Stimulated activated naive CD4-positive, alpha-beta T cell treated with Interleukin-2 at 50 U/mL for 16 hours (primary cell): ENCODE measurements at places on chromosomes 16 and 17.
A peak's percentile ranks its signal among the peaks of the same experiment; 100 is the strongest.

DNA sequence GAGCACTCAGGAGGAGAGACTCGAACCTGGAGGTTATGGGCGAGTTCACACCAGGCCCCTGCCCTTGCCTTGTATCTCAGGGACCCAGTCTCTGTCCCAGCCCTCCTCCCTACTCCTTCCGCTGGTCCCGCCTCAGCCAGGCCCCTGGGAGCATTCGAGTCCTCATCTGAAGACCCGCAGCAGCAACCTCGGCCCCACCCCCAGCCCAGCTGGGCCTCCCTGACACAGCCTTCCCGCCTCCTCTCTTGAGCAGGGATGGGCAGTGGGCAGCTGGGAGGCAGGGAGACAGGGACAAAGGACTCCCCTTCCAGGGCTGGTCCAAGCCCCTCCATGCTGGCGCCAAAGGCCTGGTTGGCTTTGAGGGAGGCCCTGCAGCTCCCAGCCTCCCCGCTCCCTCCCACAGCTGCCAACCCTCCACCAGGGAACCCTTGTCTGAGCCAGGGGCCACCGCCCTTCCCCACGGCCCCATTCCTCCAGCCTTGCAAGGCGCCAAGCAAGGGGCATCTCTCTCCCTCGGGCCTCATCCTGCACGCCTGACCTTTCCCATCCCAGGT is 15.4 kb upstream of the ZC3H18 start:
- no peak for DNase-seq

DNA sequence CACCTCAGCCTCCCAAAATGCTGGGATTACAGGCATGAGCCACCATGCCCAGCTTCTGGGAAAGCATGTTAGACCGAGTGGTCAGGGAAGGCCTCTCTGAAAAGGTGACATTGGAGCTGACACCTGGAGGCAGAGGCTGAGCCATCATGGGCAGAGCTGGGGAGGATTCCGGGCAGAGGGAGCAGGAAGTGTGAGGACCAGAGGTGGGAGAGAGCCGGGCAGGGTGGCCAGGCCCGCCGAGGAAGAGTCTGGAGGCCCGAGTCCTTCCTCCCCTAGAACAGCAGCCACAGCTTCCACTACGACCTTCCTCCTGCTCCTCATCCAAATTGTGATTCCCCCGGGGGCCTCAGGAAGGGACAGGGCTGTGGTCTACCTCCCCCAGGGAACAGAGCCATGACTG is 74.7 kb downstream of the COG7 start:
- no peak for DNase-seq

GRCh38 chr17:28487881-28488532 is 14.6 kb downstream of the SLC13A2 start:
- no peak for DNase-seq

DNA sequence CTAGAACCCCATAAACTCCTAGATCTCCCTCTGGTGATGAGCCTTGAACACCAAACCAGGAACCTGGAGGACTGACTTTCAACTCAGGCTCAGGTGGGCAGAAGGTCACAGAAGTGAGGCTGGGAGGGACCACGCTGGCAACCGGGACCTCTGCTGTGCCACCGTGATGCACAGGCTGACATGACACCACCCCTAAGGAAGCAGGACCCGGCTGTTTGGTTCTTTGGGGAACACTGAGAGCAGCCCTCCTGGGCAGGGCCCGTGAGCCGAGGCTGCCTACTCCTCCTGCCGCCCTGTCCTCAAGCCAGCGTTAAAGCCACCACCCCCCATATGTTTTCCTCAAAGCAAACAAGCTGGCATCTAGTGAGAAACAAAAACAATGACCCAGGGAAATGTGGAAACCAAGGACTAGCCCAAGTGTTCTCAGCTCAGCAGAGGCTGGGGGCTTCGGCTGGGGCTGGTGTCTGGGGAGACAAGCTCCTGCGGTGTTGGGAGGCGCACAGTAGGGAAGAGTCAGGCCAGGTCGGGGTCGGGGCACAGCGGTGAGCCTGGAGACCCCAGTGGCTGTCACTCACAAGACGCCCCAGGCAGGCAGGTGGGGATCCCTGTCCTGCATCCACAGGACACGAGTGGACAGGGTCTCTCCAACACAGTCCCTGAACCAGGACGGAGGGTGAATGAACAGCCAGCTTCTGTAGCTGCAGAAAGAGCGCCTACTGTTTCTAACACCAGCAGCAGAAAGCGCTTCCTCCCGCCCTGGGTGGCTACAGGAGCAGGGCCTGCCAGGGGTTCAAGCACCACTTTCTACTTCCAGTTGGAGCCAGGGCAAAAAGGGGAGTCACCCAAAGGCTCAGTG is 1.7 kb downstream of the SMIM5 start:
- no peak for DNase-seq

DNA sequence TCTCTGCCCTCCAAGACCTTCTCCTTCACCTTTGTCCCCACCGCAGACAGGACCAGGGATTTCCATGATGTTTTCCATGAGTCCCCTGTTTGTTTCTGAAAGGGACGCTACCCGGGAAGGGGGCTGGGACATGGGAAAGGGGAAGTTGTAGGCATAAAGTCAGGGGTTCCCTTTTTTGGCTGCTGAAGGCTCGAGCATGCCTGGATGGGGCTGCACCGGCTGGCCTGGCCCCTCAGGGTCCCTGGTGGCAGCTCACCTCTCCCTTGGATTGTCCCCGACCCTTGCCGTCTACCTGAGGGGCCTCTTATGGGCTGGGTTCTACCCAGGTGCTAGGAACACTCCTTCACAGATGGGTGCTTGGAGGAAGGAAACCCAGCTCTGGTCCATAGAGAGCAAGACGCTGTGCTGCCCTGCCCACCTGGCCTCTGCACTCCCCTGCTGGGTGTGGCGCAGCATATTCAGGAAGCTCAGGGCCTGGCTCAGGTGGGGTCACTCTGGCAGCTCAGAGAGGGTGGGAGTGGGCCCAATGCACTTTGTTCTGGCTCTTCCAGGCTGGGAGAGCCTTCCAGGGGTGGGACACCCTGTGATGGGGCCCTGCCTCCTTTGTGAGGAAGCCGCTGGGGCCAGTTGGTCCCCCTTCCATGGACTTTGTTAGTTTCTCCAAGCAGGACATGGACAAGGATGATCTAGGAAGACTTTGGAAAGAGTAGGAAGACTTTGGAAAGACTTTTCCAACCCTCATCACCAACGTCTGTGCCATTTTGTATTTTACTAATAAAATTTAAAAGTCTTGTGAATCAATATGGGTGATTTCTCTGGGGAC is 12.2 kb downstream of the CX3CL1 start:
- no peak for DNase-seq

- no peak for DNase-seq
Measured at GRCh38 chr16:4767872-4768548, 1.0 kb upstream of the ZNF500 start.

DNA sequence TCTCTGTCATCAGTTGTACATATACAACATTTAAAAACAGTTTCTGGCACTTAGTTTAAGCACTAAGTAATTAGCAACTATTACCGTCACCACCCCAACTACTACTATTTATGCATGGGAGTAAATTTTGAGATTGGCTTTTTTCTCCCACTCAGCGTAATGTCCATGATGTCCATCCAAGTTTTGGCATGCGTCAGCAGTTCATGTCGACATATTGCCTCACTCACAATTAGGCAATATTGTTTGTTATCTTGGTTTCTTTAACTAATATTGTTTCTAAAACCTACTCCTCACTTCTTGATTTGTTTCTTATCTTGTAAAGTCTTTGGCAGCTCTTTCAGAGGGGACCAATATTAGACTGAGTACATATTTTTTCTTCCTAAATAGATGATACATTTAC is 131.3 kb downstream of the KCNJ18 start:
- DNase-seq, result no peak

GRCh38 chr16:89417352-89417751 is 73.0 kb downstream of the ANKRD11 start:
- no peak for DNase-seq

DNA sequence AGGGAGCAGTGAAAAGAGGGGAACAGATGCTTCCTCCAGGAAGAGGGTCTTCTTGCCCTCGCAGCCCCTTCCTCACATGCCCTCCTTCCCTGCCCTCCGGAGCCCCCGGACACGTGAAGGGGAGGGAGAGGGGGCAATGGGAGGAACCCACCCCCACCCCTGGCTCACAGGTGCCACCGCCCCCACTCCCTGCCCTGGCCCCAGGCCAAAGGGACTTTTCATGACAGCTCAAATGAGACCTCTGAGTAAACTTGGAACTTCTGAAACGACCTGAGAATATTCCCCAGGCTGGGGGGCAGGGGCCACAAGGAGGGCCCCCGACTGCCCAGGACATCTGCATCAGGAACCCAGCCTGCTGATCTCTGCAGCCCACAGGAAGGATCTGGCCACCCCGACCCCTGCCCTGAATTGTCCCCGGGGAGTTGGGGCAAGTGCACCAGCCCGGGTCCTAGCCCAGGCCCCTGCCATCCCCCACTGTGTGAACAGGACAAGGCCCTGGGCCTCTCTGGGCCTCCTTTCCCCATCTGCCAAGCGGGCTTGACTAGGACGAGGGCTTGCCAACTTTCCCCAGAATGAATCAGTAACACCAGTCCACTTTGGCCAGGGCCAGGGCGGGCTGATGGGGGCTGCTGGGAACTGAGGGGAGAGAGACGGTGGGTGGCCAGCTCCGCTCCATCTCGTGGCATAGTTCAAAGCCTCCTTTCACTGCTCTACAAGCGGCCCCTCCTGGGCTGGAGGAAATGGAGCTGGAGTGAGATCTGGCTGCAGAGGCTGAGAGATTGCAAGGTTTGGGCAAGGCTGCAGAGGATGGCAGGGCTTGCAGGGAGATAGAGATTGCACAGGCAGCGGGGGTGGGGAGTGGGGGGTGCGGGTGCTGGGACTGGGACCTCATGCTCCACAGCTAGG is 3.8 kb downstream of the IL21R start:
- DNase-seq, result peak; percentile 78

DNA sequence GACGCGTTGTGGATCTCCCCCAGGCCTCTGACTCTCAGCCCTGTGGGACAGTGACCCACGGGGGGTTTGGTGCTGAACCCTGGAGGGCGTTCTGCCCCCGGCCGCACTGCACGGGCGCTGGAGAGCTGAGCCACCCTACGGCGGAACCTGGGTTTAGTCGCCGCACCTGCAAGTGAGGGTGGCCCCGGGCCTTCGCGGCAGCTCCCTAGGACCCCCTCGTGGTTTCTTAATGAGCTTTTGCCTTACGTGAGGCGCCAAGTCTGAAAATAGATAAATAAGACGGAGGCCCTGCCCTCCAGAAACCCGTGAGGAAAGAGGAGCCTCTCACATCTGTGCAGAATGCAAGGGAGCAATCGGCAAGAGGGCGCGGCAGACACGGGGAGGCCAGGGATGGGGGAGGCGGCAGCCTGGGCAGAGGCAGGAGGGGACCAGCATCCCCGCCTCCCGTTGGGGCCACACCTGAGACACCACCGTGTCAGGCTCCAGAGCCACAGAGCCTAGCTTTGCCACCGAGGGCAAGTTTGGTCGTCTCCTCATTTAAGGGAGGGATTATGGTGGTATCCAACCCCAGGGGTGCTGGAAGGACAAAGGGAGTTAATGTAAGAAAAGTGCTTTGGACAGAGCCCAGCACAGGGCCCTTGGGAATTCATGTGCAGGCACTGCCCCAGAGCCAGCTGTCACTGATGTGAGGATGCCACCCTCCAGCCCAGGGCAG is 153.2 kb upstream of the CHMP6 start:
- no peak for DNase-seq

DNA sequence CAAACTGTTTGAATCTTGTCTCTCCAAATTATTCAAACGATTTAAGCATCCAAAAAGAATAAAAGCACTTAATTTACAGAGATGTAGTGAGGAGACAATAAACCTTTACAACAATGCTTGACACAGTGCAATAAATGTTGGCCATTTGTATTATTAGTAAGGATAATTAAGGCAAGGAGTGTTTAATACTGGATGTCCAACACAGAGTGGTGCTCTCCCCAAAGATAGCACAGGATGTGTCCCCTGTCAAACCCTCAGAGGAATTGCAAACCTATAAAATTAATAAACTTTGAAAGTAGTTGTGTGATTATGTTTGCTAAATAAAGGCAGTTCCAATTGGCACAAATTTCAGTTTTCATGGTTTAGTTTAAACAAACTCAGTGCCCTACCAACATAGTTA is 253.0 kb upstream of the AXIN2 start:
- DNase-seq, result no peak

- no peak for DNase-seq
Measured at GRCh38 chr17:56297184-56297583, 143.9 kb downstream of the ANKFN1 start.

DNA sequence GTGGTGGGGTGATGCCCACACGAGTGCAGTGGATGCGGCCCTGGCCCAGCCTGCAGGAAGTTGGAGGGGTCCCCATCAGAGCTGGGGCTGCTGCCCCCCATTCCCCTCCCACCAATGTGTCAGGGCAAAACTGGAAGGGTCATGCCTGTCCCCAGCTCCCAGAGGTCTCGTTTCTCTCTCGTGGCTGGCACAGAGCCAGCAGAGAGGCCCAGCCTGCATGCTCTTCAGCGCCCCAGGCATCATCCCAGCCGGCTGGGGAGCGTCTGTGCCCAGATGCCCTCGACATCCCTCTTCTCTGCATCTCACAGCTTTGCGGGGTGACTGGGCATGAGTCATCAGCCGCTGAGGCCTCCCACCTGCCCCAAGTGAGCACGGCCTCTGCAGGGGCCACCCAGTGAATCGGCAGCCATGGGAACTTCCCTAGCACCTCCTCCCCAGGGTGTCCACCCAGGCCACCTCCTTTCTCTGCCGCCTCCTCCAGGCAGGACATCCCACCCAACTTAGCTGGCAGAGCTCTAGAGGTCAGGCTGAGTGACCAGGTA is 9.8 kb upstream of the CSNK1D start:
- peak; percentile 69 for DNase-seq

GRCh38 chr16:67063008-67063407 is 34.1 kb downstream of the CBFB start:
- no peak for DNase-seq

DNA sequence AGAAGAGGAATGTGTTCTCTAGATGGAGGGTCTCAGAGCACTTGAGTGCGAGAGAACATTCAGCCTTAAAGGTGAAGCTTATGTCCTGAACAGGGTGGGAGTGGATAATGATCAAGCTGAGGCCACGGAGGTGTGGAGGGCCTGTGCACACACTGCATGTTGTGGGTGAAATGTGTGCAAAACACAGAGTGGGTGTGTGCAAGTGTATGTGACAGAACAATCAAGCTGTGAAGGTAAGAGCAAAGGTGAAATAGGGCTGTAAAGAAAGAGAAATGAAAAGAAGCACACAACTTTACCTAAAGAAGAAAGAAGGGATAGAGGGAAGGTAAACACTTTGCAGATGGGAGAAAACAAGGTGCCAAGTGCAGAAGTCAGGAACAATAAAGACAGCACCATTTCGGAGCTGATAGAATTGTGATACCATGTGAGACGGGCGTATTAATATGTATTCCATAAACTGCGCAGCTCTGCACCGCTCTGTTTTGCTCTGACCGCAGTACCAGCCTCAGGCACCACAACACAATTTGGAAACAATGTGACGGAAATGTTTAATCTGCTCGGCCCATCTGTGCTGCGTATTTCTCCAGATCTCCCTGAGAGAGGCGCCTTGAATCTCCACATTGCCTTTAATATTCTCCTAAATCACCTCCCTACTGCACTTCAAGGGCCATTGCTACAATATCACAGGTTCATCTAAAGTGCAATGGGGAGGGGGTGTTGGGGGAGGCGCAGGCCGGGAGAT is 40.6 kb downstream of the SNX11 start:
- no peak for DNase-seq

GRCh38 chr16:56980792-56981724 is 8.3 kb upstream of the NLRC5 start:
- no peak for DNase-seq
